T-cell (primary cell): ENCODE measurements at places on chromosomes 16 and 17. TPM values are rescaled to one million over a fixed set of nuclear protein-coding genes. Genes with fewer than 3 reads are reported as not detected.
A peak's percentile ranks its signal among the peaks of the same experiment; 100 is the strongest.

- DNase-seq: peak; percentile 26
Measured at GRCh38 chr17:8016632-8017424, 14.4 kb downstream of the GUCY2D start.

The COPRS gene
- total RNA-seq: 6.1 TPM

The ADAP2 gene
- 4.9 TPM for total RNA-seq

The SP6 gene
- 0.26 TPM for total RNA-seq

DNA sequence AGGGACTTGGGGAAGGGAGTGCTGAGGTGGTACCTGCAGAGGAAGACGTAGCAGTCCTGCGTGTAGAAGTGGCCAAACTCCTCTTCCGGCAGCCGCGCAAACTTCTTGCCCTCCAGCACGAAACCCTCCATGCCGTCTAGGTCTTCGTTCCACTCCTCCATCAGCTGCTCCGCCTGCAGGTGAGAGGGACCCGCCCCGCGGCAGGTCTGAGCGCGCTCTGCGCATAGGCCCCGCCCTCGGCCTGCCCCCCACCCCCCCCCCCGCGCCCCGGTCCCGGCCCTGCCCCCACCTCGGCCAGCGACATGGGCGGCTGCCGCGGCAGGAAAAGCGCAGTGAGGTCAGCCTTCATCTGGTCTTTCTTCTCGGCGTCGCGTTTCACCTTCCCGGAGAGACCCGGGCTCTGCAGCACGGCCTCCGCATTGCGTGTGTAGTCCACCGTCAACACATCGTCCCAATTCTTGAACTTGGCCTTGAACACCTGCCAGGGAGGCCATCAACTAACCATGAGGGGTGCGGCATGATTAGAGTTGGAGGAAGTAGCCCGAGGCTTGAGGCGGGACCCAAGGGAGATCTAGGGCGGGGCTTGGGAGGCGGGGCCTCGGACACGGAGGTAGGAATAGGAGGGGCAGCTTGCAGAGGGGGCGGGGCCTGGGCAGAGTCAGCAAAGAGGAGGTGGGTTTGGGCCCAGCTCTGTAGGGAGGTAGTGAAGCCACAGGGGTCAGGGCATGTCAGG, 11.5 kb downstream of the FLII start:
- peak; percentile 33 for DNase-seq

GRCh38 chr16:4378161-4378666, 6.6 kb downstream of the VASN start:
- DNase-seq: no peak

DNA sequence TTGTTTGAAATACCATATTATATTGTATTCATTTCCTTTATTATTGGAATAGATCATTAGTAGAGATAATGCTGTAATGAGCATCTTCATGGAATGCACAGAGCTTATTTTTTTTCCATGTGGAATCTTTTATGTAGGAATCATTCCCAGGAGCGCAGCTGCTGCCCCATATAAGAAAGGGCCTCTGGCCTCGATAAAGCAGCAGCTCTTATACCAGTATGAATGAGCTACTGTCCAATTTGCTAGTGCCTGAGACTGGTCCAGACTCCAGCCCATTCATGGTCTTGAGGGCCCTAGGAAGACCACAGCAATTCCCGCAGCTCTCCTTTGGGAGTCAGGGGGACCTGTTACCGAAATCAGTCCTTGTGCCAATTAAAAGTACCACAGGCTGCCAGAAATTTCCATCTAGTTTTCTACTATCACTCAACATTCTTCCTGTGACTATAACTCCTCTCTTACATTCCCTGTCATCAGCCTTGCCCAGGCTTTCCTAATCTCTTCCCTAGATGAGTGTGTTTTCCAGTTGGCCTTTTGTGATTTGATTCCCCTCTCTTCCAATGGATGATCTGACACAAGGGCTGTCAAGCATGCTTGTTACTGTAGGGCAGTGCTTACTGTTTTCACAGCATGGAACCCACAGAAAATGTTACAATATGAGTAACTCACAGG, 1.9 kb downstream of the ZNF843 start:
- DNase-seq: no peak

DNA sequence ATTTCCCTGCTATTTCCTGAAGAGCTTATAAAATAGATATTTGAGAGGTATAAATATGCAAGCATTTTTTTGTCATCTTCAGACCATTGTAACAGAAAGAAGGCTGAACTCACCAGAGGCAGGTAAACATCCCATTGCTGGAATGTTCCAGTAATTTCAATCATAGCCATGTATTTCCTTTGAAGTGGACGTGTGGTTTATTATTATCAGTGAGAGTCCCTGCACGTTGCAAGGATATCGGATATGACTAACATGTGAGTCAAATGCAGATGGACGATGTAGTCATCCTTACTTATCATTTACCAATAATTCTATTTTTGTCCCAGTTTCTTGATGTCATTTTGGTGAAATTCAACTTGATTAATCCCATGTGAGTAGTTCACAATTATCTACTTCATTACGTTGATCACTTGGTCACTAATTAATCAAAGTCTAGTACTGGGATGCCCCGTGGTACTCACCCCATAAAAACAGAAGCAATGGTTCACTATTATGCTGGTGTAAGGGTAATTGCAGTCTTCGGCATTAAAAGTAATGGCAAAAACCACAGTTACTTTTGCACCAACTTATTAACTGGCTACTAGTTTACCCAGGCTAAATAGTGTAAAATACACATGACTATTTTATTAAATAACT, 89.5 kb downstream of the VAT1L start:
- no peak for DNase-seq

DNA sequence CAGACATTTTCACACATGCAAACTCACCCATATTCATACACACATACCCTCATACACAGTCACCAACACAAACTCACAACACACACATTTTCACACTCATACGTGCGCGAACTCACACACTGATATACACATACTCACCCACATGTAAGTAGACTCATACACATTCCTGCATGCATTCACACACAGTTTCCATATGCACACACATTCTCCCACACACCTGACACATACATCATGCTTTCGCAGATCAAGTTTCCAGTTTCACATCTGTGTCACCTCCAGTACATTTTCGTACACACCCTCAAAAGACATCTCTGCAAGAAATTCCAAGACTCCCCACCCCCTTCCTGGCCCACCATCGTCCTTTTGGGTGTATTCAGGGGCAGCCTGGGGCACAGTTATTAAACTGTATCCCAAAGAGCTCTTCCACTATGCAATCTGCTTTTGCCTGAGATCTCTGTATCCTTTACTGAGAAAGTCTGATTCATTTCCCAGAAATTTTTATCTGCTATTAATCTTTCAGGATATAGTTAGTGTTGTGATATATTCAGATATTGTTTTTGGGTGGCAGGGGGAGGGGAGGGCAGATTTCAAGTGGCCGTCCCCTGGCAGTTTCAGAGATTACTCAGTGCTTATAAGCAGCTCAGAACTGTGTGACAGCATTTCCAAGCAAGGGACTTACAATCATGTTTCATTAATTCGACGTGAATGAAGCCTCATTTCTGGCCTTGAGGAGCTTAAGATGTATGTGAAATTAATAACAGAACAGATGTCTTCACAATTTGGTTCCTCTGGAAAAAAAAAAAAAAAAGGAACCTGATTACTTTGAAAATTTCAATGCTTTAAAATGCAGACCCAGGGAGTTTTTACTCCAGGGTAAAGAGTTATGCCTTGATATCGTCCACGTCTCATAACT, 35.3 kb upstream of the MMP2 start:
- no peak for DNase-seq

DNA sequence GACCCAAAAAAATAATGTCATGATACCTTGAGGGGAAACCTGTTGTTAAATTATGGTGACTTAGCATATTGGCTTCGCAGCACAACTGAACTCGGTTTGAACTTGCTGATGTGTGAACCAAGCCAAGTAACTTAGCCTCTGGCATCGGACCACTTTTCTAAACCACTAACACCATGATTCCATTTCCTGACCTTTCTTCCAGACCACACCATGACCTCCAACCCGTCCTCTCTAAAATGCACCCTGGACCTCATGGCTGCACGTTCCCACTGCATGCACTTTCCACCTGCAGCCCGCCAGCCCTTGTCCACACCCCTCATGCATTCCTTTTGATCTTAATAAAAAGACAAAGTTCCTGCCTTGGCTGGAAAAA, 29.3 kb downstream of the DYNLRB2 start:
- DNase-seq: peak; percentile 19

GRCh38 chr16:53374800-53375199, 59.5 kb upstream of the RBL2 start:
- DNase-seq: no peak
